ENCODE measurements at places on chromosomes 2 and 18. TPM values are rescaled to one million over a fixed set of nuclear protein-coding genes. Genes with fewer than 3 reads are reported as not detected.

GRCh38 chr18:31503011-31503410 lies 5.0 kb downstream of the DSG2 start:
- H3K27me3 ChIP-seq, result no peaks in the 10 kb centered on the region
- H3K4me3 ChIP-seq, result no peak overlapping the region
- no peak overlapping the region for H3K27ac ChIP-seq
- H3K36me3 ChIP-seq, result no peaks in the 10 kb centered on the region
- no peak for DNase-seq

DNA sequence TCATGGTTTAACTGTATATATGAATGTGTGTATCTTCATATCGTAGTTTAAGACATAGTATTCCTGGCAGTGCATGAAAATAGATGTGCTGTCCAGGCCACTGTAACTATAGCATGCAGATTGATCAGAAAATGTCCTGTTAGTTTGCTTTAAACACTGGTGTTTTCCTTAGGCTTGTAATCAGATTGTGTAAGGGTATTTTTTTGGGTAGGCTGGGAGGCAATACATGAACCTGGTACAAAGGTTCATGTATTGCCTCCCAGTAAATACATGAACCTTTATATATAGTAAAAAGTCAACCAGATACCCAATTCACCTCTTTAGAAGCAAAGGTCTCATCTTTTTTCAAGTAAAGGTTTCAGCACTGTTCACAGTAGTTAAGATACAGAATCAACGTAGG lies 1.6 kb downstream of the COQ10B start:
- no peak for DNase-seq
- no peaks in the 10 kb centered on the region for H3K36me3 ChIP-seq
- H3K27me3 ChIP-seq, result no peaks in the 10 kb centered on the region

Gene ACTG2
- 20.3 TPM for total RNA-seq

Gene C2orf78
- not detected for total RNA-seq

Gene TTC39C
- 36.7 TPM for total RNA-seq

Gene CRYGC
- total RNA-seq, result 1.3 TPM

GRCh38 chr2:5548991-5549715 lies 143.0 kb upstream of the SOX11 start:
- peak; percentile 24 for DNase-seq
- H3K4me3 ChIP-seq, result no peak overlapping the region
- no peaks in the 10 kb centered on the region for H3K36me3 ChIP-seq
- H3K27me3 ChIP-seq, result no peaks in the 10 kb centered on the region

GRCh38 chr2:111994042-111994441 lies 61.0 kb upstream of the TMEM87B start:
- DNase-seq, result no peak
- H3K27ac ChIP-seq, result no peak overlapping the region

DNA sequence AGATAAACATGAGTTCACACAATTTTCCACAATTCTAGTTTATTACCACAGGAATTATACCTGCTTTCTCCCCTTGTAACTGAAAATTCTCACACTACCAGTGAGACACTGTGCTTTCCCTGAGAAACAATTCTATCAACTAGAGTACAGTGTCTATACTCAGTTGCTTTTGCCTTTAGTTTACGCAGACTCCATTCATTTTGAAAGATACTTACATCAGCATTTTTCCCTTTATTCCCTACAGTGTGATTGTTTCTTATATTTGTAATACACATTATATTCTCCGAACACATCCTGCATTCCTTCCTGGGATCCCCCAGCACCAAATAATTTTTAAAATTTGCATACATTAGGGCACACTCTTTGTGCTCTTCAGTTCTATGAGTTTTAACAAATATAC lies 1455.5 kb downstream of the SUCLG1 start:
- no peak for DNase-seq
- H3K27me3 ChIP-seq, result no peaks in the 10 kb centered on the region

Gene CLEC4F
- not detected for total RNA-seq

DNA sequence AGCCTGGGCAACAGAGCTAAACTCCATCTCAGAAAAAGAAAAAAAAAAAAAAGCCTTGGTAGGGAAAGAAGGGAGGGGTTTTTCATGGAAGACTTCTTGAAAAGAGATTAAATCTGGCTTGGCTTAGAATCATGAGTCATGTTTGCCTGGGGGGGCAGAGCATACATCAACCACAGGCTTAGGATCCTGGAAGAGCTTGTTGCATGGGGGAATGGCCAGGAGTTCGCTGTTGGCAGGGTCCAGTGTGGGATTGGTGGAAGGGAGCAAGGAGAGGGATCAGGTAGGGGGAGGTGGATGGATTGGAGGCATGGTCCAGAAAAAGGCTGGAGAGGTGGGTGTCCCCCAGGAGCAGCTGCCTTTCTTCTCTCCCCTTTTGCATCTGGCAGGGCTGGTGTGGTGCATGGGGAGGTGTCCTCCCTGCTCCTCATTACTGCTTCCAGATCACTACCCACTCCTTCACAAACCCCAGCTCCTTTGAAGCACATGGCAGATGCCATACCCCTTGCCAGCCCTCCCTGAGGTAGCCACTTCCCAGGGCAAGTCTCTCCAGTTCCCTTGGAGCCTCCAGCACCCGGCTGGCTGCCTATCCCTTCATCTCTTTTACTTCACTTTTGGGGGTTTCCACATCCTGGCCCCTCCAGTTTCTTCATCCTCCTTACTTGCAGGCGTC lies 2.5 kb downstream of the ARMC9 start:
- peaks cover 7% of the 10 kb centered on the region for H3K4me1 ChIP-seq
- H3K27me3 ChIP-seq, result no peaks in the 10 kb centered on the region
- no peak overlapping the region for H3K27ac ChIP-seq
- no peaks in the 10 kb centered on the region for H3K36me3 ChIP-seq

Gene TBR1
- total RNA-seq, result not detected

DNA sequence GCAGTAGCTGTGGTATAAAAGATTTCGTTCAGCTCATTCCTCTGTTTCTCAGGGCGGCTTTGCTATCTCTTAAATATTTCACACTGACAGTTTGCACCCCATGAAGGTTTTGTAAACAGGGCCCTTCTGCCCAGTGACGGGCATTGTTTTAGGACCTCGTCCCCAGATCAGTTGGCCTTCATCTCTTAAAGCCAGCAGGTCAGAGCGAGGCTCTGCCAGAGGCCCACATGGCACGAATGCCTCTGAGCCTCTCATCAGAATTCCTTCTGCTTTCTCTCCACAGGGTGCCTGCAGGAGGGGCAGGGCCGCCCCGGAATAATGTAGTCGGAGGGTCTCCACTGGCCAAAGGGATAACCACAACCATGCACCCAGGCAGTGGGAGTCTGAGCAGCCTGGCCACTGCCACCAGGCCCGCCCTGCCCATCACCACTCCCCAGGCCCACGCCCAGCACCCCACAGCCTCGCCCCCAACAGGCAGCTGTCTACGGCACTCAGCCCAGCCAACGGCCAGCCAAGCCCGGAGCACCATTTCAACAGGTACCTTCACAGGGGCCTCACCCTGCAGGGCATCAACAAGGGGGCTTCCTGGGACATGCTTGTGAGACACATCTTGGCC lies 177.0 kb downstream of the SEPTIN10 start:
- H3K36me3 ChIP-seq, result no peaks in the 10 kb centered on the region
- no peaks in the 10 kb centered on the region for H3K27me3 ChIP-seq
- H3K4me3 ChIP-seq, result no peak overlapping the region

Gene ARHGAP28
- 71.3 TPM for total RNA-seq

Gene BCL2
- 9.1 TPM for total RNA-seq

Gene PROKR1
- total RNA-seq, result not detected

Data from hepatocyte (in vitro differentiated cells).